ENCODE measurements at places on chromosomes 12 and 14. TPM values are rescaled to one million over a fixed set of nuclear protein-coding genes. Genes with fewer than 3 reads are reported as not detected.
A peak's percentile ranks its signal among the peaks of the same experiment; 100 is the strongest.

DNA sequence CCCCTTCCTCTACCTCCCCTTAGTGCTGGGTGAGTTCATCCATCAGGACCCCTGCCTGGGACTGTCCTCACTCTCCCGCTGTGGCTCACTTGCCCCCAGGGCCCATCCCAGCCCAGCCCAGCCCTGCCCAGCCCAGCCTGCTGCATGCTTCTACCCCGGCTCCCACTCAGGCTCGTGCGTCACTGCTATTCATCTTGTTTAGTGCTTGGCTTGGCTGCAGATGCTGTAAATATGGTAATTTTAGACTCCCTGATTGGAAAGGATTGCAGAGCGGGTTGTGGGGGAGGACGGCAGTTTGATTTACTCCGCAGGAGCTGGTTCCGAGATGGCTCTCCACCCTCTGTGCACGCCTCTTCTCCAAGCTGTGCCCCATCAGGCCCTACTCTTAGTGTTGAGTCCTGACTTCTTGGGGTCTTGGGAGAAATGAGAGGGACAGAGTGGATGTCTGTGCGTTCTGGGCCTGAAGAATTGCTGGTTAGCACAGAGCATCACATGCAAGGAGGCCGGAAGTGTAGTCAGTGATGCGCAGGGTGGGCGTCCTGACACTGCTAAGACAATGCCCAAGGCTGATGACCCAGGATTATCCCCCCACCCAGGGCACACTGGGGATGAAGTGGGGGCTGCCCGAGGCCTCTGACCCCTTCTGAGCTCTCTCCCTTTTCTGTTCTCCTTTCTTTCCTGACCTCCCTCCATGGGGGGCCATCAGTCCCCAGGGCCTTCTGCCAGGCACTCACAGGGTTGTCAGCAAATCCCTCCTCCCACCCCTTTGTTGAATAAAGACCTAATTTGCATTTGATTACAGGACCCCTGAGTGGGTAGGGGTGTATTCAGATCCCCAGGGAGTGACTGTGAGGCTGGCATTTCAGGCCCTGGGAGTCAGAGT is 244.4 kb downstream of the ZFP36L1 start:
- no peak for DNase-seq

DNA sequence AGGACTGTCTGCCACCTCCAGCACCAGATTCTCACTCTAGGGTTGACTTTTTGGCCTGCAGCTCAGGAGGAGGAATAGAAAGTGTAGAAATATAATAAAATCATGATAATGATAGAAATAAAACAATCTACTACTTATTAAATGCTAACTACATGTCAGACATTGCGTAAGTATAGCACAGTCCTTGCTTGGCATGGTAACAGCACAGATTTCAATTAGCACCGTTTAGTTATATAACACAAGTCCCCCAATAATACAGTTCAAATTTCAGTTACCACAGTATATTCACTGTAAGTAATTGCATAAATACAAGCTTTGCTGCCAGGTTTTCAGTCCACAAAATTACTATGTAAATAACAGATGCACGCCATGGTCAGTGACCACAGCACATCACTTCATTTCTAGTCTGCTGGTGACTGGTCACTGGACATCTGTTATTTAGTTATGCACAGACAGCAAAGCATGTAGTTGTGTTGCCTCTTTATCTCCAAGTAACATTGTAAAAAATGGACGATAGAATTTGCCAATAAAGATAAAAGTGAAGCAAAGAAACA is 6.5 kb upstream of the GLT8D2 start:
- no peak for DNase-seq

DNA sequence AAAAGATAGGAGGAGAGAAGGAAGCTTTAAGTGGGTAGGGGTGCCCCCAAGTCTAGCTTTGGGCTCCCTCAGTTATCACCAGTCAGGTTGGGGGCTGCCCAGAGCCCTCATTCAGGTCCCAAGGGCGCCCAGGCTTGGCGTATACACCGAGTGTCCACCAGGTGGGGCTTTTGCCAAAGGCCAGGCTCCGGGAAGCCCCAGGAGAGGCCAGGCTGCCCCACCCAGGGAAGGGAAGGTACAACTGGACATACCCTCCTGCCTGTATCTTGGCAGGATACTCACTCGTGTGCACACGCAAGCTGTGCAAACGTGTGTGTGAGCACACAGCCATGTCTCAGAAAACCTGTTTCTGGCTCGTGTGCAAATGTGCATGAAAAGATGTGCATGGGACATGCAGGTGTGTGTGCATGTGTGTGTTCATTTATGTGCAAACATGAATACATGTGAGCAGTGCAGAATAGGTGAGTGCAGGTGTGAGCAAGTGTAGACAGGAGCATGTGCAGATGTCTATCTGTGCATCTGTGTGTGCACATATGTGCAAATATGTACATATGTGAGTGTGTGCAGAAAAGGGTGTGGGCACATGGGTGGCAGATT is 103.9 kb upstream of the MYL2 start:
- DNase-seq = peak; percentile 60

- DNase-seq = no peak
Observed at GRCh38 chr12:5945071-5946008, at the start of gene ANO2. Gene ANO2, minus strand, starts transcription at chr12:5945259. Its CDS starts 42 bp downstream, at chr12:5945217.

DNA sequence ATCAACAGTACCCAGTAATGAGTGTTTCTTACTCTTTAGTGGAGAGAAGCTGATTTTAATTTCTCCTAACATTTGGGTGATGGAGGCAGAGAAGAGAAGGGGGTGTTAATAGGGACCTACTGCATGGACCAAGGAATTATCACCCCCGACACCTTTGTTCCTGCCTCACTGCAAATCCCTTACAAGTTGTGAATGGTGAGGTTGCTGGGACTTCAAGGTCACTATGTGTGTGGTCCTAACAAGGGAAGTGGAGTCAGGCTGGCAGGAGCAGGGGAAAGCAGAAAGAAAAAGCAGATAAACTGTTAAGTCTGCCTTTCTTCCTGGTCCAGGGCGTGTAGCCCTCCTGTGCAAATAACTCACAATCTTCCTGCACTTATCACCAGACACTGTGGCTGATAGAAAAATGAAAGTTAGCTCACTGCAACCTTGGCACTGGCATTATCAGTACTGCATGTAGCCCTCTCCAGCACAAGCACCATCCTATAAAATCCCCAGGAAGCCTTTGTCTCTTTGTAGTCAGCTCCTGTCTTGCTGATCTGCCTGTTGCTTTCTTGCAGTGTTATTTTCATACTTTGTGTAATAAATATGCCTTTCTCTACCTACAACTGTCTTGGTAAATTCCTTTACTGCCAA is 112.3 kb upstream of the DNM1L start:
- DNase-seq = no peak

Gene COX8C
- total RNA-seq = not detected

GRCh38 chr12:49491823-49492222 is 47.0 kb upstream of the KCNH3 start:
- no peak for DNase-seq

Gene BMP4
- not detected for total RNA-seq

- peak; percentile 69 for DNase-seq
Observed at GRCh38 chr12:55188974-55189556, 31.8 kb upstream of the OR10A7 start.

- DNase-seq = no peak
Observed at GRCh38 chr14:73713206-73713802, 880 bp downstream of the PNMA1 start.

DNA sequence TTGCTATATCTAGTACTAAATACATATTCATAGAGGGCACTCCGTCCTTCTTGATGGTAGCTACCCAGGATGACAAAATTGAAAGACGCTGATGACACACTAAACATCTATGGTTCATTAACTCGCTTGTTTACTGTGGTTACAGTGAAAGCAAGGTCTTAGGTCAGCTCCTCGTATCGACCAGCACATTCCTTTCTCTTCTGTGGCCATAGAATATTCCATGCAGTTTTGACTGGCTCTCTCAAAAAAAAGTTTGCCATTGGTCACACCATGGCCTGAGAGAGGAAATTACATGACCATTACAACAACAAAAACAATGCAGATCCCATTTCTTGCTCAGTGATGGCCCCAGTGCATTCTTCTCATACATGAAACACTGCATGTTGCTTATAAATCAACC is 411.4 kb upstream of the SOX5 start:
- no peak for DNase-seq

Gene SLCO1B3
- total RNA-seq = not detected

Gene RFLNA
- not detected for total RNA-seq

- DNase-seq = no peak
Observed at GRCh38 chr12:1147821-1148220, 156.8 kb downstream of the ERC1 start.

GRCh38 chr14:77106666-77107065 is 8.6 kb downstream of the CIPC start:
- DNase-seq = no peak

GRCh38 chr14:60735416-60735815 is 855 bp downstream of the MNAT1 start:
- DNase-seq = no peak

- DNase-seq = no peak
Observed at GRCh38 chr12:117152793-117153775, 37.2 kb downstream of the FBXO21 start.

Gene PUS7L
- 18.1 TPM for total RNA-seq

- no peak for DNase-seq
Observed at GRCh38 chr12:71562676-71563595, 100.7 kb downstream of the ZFC3H1 start.

Gene FGF6
- not detected for total RNA-seq

GRCh38 chr12:15535352-15535781 is 213.1 kb downstream of the PTPRO start:
- no peak for DNase-seq

- no peak for DNase-seq
Observed at GRCh38 chr12:112503512-112503911, 84.8 kb downstream of the PTPN11 start.

All from activated T-cell treated with anti-CD3 and anti-CD28 coated beads, Interleukin-2, amount 50 U/mL, for 72 hours (primary cell).